ENCODE measurements at places on chromosomes 1 and 21. TPM values are rescaled to one million over a fixed set of nuclear protein-coding genes. Genes with fewer than 3 reads are reported as not detected.

NBPF6 gene
- not detected for total RNA-seq

GRCh38 chr1:177024623-177025022 is 139.9 kb downstream of the ASTN1 start:
- no peak for DNase-seq

DNA sequence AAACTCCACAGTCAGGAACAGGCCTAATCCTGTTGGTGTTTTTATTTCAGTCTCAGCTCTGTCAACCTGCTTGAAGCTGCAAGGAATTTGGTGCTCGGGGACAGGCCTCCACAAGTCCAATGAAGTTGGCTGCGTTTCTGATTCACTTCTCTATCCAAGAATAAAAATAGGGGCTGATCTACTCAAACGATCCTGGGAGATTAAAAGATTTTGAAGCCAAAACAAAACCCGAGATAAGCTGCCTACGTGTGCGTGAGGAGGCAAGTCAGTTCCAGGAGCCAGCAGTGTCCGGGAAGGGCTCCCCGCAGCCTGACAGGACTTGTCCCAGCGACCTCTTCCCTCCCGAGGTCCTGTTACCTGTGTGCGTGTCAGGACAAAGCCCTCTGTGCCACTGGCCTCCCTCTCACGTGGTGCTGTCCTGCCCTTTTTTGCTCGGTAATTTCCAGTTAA is 98.0 kb downstream of the ETS2 start:
- DNase-seq = no peak

GRCh38 chr1:98277118-98277517 is 356.3 kb upstream of the DPYD start:
- no peak for DNase-seq

GRCh38 chr1:208223136-208223535 is 21.0 kb downstream of the PLXNA2 start:
- no peak for DNase-seq

- DNase-seq = peak; percentile 88
These were observed 3.1 kb upstream of the SELENON start for GRCh38 chr1:25796811-25797458.

DNA sequence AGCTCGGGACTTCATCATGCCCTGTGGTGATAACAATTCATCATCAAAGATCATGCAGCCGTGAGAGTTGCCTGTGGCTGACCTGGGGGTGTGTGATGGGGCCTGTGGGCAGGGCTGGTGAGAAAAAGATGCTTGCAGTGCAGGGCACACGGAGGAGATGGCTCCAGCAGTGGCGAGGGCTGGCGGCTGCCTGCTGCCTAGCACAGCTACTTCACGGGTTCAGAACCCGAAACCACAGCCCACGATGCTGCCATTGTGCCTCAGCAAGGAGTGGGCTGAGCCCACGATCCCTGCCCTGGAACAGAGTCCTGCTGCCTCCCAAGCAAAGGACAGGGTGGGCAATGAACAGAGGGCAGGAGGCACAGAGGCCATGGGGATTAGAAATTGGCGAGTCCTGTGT is 631 bp upstream of the KRTAP10-9 start:
- no peak for DNase-seq

OR2L3 gene
- not detected for total RNA-seq

TNFSF4 gene
- total RNA-seq = 0.17 TPM

ZBTB48 gene
- total RNA-seq = 31.7 TPM

GRCh38 chr1:35428360-35428759 is 128.8 kb downstream of the KIAA0319L start:
- no peak for DNase-seq

CSMD2 gene
- not detected for total RNA-seq

DNA sequence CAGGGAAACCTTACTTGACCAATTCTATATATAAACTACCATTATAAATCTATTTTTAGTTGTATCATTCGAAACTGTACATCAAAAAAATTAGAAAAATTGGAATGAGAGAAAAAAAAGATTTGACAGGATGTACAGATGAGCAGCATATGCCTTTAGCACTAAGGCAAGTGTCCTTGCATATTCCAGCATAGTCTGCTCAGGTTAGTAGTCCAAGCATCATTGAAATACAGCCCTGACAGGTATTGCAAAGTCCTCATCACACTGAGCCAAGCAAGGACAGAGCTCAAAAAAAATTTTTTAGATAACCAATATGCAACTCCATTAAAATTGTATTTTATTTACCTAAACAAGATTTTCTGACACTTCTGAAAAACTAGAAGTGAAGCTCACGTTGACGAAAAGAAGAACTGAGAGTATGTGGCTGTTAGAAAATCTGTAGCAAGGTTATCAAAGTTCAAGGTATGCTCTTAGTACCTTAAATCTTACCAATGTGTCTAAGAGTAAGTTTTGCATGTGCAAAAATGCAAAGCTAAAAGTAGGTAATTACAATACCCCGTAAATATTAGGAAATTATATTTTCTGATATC is 465.6 kb upstream of the ADGRL4 start:
- DNase-seq = no peak

DNA sequence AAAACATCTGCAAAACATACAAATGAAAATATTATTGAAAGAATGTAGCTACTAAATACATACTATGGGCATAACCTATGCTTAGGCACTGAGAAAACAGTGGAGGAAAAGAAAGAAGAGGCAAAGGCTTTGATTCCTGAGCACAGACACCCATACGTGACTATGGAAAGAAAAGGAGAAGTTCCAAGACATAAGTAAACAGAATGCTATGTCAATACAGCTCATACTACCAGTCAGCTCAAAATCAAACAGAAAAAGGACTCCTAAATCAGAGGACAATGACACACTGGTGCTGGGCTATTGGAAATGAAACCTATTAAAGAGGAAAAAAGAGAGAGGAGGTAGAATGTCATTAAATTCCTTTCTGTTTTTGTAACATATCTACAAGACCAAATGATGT is 225.4 kb downstream of the SMYD3 start:
- DNase-seq = no peak

NOTCH2NLA gene
- 21.3 TPM for total RNA-seq

DNA sequence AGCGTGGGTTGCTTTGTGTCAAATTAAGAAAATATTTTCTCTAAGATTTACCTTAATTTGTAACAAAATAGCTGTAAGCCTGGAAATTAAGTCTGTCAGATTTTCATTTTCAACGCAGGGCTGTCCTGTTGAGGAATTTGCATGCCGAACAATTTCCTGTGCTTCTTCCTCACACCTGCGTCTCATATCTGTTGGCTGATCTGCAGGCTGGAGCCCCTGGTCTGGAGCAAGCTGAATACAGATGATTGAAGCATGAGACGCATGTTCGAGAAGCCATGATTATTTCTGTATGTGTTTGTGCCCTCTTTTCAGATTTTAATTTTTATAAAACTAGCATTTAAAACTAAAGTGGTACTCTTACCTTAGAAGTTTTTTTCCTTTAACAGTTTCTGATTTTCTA is 9.8 kb downstream of the MIXL1 start:
- no peak for DNase-seq

- no peak for DNase-seq
These were observed 659.9 kb downstream of the KCNT2 start for GRCh38 chr1:195948123-195948895.

HSD17B7 gene
- total RNA-seq = 16.5 TPM

HES4 gene
- 29.0 TPM for total RNA-seq

LEFTY1 gene
- total RNA-seq = not detected

DNA sequence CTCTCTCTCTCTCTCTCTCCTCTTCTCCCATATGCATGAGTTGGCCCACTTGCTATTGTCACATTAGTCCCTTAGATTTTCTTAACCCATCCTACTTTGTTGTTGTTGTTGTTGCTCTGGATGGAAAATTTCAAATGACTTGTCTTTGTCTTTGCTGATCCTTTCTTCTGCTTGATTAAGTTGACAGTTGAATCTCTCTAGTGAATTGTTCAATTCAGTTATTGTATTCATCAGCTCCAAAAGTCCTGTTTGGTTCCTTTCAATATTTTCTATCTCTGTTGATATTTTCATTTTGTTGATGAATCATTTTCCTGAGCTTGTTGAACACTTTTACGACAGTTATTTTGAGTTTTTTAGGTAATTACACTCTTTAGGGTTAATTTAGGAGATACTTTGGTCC is 18.8 kb upstream of the SLC35D1 start:
- DNase-seq = no peak

GRCh38 chr1:54866801-54867716 is 19.9 kb downstream of the DHCR24 start:
- no peak for DNase-seq

DNA sequence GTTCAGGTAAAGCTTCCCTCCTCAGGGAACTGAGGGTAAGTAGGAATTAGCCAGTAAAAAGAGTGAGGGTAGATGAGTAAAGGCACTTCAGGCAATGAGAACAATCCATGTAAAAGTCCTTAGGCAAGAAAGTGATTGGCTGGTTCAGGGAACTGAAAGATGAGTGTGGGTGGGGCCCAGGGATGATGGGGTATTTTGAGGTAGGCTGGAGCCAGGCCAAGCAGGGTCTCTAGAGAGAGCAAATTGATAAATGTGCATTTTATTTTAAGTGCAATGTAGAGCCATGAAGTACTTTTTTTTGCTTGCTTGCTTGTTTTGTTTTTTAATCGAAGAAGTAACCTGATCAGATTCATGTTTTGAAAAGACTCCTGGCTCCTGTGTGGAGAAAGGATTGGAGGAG is 26.5 kb downstream of the OSBPL9 start:
- DNase-seq = no peak

DNA sequence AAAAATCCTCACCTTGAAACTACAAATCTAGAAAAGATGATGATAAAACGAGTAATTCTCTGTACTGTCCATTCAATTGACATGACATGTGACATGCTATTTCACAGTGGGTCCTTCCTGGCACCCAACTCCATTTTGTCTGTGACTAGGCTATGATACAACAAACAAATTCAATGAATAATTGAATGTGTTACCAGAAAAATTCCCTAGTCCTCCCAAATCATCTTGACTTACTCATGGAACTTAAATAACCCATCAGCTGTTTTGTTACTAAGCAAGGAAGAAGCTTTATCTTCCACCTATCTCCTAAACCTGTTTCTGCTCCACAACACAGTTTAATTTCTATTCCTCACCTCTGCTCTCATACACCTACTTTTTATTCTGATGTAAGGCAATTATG is 30.4 kb downstream of the B3GALNT2 start:
- no peak for DNase-seq

- DNase-seq = no peak
These were observed 33.5 kb downstream of the NIBAN1 start for GRCh38 chr1:184940694-184941409.

FCRL6 gene
- 0.28 TPM for total RNA-seq

- no peak for DNase-seq
These were observed 39.6 kb upstream of the PRSS38 start for GRCh38 chr1:227775841-227776240.

PERM1 gene
- total RNA-seq = not detected

RAB42 gene
- not detected for total RNA-seq

- peak; percentile 80 for DNase-seq
These were observed 49.8 kb upstream of the MTF2 start for GRCh38 chr1:93029317-93029716.

- no peak for DNase-seq
These were observed 134.2 kb downstream of the GDAP2 start for GRCh38 chr1:117795190-117795589.

DNA sequence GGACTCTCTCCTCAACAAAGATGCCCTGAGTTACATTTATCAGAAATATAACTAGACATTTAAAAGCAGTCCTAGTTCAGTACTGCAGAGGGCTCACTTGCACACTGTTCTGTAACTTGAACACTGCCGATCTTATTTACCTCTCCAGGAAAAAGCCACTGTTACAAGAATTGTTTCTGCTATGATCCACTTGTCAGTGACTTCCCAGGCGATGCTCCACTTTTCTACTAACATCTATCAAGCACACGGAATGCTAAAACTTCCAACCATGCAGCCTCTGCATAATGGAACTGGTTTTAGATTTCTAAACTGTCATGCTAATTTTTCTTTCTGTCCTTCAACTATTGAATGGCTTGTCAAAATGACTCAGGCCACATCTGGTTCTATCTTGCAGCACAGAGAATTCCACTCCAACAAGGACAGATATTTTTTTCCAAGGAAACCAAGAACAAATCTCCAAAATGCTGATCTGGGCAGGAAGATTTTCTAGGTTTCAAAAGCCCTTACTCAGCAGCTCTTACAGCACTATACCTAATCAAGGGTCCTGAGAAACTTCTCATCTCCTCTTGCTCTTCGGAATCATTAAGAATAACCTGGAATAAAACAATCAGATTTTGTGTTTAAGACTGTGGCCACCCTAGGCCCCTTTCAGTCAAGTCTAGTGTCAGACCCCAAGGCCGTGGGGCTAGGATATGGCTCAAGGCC is 9.9 kb downstream of the SEC16B start:
- no peak for DNase-seq

ACTA1 gene
- not detected for total RNA-seq

DNA sequence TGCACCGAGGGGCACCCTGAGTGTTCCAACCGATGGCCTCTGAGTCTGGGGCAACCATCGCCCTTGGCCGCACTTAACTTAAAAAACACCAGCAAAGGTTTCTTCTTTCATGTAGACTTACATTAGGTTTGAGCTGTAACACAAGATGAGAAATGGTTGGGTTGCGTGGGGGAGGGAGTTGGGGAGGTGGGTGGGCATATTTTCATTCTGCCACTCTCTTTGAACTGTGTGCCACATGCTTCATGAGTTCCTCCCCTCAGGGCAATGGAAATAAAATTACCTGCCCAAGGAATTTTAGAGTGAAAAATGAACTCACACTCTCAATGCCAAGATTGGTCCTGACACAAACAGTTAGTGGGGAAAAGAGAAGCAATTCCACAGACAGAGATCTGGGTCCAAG is 430.1 kb upstream of the USP24 start:
- DNase-seq = no peak

DNA sequence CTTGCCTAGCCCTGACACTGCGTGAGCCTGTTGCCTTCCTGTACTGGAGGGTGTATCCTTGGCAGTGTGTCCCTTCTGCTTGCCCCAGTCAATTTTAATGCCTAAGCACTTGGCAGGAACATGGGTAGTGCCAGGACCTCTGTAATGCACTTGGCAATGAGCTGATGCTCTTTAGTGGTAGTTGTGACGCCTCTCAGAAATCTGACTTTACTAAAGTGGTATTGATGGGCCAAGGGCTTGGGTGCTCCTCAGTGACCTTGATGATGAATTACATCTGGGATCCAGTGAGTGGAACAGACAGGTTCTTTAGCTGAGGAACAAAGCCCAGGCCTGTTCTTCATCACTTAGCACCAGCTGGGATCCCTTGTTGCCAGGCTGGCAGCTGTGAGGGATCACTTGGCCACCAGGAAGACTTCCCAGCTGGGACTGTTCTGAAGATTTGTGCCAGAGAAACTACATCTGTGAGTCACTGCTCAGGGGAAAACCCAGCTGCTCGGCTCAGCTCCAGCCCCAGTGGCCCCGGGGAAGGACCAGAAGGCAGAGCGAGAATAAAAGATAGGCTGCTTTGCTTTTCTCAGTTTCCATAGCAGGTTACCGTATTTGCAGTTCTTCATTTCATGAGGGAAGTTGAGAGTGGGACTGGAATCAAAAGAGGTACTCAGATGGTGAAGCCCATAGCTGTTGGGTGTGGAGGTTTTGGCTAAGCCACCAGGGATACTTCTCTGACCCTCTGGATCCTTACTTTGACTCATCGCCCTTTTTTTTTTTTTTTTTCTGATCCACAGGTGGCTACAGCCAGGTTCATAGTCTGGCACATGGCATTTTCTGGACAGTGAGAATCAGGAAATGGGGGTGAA is 28.5 kb upstream of the KCNA2 start:
- peak; percentile 53 for DNase-seq

Measured in CD4-positive, alpha-beta T cell (primary cell).